ENCODE measurements at places on chromosomes 16 and 17. TPM values are rescaled to one million over a fixed set of nuclear protein-coding genes. Genes with fewer than 3 reads are reported as not detected.

GRCh38 chr16:71514476-71514875, 11.8 kb upstream of the CHST4 start:
- DNase-seq = no peak

CDH5 gene
- total RNA-seq = not detected

DNA sequence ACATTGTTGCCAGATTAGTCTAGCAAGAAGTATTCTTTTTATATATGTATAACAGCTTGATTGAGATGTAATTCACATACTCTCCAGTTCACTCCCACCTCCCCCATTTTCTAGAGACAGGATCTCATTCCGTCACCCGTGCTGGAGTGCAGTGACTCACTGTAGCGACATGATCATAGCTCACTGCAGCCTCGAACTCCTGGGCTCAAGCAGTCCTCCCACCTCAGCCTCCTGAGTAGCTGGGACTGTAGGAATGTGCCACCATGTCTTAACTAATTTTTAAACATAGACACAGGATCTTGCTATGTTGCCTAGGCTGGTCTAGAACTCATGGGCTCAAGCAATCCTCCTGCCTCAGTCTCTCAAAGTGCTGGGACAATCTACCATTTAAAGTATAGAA, 3.3 kb upstream of the RSAD1 start:
- DNase-seq = no peak

DNA sequence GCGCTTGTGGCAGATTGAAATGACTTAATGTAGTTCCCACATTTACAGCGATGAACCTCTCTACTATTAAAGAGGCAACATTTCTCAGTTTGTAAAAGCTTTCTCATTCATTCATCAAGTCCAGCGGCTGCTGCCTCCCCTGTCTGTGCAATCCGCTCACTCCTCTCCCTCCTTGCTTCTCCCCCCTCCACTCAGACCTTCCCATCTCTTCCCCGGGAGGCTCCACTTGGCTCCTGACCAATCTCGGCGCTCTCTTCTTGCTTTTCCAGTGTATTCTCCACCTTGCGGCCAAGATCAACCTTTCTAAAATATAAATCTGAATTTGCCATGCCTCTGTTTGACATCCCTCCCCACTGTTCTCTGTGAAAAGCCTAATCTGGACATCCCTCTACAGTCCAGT, 117.5 kb downstream of the ASIC2 start:
- DNase-seq = no peak

DNA sequence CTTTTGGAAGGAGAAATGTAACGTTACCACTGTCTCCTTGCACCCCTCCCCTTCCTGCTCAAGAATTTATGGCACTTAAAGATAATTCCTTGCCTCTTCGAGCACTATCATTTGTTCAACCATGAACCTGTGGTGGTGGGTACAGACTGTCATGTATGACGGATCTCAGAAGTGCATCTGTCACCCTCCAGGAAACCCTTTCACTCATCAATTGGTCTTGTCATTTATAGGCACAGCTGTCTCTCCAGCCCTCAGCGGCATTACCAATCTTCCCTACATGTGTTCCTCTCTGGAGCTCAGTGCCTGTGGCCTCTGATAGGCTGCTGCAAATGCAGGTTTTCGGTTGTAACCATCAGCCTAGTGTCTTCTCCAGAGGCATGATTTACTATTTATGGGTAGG, 15.0 kb downstream of the CNTNAP4 start:
- no peak for DNase-seq

GRCh38 chr17:21532763-21533385, 156.7 kb downstream of the KCNJ12 start:
- no peak for DNase-seq

PAM16 gene
- 46.6 TPM for total RNA-seq

- DNase-seq = peak; percentile 98
These were observed at the start of gene GGNBP2 for GRCh38 chr17:36544307-36545076. GGNBP2 (plus strand) TSS chr17:36544919; CDS start chr17:36545725, 806 bp downstream.

Data from activated T-cell treated with anti-CD3 and anti-CD28 coated beads, Interleukin-2, amount 50 U/mL, for 72 hours (primary cell).